ENCODE measurements at places on chromosomes 2 and 18.

- DNase-seq, result peak; percentile 57
Measured at GRCh38 chr2:112582314-112582746, 2.1 kb upstream of the CHCHD5 start.

DNA sequence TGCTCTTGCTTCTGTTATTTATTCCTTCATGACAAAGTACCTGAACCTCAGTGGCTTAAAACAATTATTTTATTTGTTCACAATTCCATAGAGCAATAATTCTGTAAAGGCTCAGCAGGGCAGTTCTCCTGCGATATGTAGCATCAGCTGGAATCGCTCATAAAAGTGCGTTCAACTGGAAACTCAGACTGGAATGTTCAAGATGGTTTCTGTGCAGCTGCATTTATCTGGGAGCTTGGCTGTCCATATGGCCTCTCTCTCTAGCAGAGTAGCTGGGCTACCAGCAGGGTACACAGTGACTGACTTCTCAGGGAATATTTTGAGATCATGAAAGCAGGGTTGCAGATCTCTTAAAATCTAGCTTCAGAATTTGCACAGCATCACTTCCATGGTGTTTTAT lies 13.5 kb downstream of the CCDC121 start:
- no peak for DNase-seq

GRCh38 chr18:29383311-29384273 lies 1206.7 kb upstream of the CDH2 start:
- no peak for DNase-seq

DNA sequence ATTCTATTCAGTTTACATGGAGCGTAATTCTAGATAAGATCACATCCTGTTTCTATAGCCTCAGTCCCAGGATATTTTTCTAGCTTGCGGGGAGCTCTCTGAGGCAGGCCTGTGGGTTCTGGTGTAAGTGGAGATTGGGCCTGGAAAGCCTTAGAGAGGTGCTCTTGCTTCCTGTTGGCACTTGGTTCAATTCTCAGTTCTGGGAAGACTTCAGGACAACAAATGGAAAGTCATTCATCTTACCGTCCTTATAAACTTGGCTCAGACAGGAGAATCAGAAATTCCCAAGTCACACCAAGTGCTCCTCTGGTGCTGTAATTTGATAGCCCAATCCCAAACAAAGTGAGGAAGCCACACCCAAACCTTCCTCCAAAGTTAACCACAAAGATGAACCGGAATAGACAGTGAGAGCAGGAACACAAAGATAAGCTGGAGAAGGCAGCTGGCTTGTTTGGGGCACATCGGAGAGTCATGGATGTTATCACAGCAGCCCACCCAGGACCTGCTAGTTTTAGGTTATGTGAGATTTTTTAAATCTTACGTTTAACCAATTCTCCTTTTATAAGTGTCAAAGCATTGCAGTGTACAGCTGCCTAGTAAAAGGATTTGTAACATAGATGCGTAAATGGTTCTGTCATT lies 144.3 kb upstream of the MAP3K20 start:
- DNase-seq, result no peak

DNA sequence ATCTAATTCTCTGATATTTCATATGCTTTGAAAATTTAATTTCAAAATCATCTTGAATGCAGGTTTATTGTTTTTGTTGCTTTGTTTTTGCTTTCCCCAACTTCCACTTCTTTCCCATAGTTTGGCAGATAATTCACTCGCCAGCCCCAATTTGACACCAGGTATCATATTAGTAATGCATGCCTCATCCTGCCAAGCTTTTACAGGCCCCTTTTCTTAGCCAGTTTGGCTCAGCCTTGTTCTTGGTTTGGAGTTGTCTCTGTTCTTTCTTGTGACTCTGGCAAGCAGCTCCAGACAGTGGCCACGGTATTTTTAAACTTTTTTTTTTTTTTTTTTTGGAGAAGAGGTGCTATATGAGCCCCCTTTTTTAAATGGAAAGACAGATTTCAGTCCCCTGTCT lies 65.3 kb downstream of the PMS1 start:
- no peak for DNase-seq

GRCh38 chr2:6835467-6835866 lies 30.2 kb downstream of the CMPK2 start:
- no peak for DNase-seq

GRCh38 chr18:59902131-59902992 lies 2.6 kb downstream of the PMAIP1 start:
- no peak for DNase-seq

DNA sequence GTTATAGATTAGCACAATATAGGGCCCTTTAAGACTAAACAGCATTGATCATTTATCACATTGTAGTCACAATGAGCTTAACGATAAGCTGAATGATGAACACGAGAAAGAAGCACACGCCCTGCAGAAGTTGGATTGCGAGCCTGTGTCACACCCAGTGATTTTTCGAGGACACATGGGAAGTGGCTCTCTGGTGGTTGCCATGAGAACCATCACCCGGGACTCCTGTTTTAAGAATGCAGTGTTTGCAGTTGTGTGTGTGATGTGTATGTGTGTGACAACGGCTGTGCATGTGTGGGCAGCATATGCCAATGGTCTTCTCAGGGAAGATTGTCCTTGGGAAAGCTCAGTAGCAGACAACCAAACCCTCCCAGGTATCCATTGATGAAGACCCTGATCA lies 69.2 kb downstream of the PDCL3 start:
- no peak for DNase-seq

- no peak for DNase-seq
Measured at GRCh38 chr2:207286106-207286505, 120.4 kb upstream of the KLF7 start.

GRCh38 chr2:82740527-82740926 lies 1718.6 kb downstream of the SUCLG1 start:
- no peak for DNase-seq

- no peak for DNase-seq
Measured at GRCh38 chr2:60459851-60460250, 93.6 kb downstream of the BCL11A start.

GRCh38 chr2:113157897-113158753 lies 15.6 kb upstream of the PSD4 start:
- DNase-seq, result no peak

DNA sequence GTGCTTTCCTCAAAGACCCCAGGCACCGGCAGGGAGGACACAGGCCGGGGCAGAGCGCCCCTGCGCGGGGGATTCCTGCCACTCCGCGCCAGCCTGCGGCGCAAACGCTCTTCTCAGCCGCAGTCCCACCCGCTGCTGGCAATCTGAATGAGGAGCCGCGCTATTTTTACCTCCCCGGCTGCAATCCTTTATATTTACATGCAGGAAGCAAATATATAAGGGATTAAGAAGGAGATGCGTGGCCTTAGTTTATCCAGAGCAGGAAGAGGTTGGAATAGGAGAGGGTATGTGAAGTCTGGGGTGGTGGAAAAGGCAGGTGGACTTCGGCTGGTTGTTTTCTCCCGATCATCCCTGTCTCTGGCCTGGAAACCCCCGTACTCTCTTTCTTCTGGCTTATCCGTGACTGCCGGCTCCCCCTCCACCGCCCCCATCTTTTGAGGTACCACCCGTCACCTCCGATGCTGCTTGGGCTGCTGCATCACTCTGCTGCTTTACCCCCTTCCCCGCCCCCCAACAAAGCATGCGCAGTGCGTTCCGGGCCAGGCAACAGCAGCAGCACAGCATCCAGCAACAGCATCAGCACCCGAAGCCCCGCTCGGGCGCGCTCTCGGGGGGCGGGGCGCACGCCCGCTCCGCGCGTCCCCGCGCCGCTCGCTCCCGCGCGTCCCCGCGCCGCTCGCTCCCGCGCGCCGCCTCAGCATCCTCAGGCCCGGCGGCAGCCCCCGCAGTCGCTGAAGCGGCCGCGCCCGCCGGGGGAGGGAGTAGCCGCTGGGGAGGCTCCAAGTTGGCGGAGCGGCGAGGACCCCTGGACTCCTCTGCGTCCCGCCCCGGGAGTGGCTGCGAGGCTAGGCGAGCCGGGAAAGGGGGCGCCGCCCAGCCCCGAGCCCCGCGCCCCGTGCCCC lies at the start of gene ADAM23:
TSS of gene ADAM23 (plus strand) at position 700 of the 902 bp plus-strand sequence. CDS start 335 bp downstream, outside the sequence.
- DNase-seq, result peak; percentile 71

DNA sequence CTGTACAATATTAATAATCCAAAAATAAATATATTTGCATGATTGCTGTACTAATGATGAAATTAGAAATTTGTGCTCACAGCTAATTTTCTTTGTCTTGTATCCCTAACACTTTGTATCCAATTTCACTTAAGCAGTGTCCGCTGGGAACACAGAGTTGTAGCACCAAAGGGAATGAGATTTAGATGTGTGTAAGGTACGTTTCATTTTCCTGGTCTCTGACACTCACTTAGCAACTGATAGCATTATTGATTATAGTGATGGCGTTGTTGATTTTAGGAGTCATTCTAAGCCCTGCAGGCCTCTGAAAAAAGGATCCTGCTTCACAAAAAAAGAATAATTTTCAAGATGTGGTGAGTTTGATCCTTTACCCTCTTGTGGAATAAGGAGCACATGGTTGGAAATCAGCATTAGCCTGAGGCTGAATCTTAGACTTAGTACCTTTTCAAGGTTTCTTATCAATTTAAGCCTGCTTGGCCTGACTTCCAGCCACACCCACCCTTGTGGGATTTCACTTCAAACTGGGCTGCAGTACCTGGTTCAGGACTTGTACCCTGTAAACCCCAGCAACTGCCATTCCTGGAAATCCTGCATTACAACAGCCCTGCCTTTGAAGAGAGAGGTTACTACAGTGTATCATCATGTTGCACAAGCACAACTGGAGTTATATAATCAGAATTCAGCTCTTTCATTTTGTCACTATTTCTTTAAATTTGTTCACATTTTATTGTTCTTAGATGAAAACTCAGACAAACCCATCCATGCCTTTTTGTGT lies 116.2 kb downstream of the RND3 start:
- DNase-seq, result no peak

- no peak for DNase-seq
Measured at GRCh38 chr2:213202011-213202410, 50.6 kb upstream of the IKZF2 start.

All from NCI-H2081 (cell line).